ENCODE measurements at places on chromosomes 1 and 21. TPM values are rescaled to one million over a fixed set of nuclear protein-coding genes. Genes with fewer than 3 reads are reported as not detected.
A peak's percentile ranks its signal among the peaks of the same experiment; 100 is the strongest.

OR6K3 gene
- not detected for total RNA-seq

CHI3L1 gene
- not detected for total RNA-seq

DNA sequence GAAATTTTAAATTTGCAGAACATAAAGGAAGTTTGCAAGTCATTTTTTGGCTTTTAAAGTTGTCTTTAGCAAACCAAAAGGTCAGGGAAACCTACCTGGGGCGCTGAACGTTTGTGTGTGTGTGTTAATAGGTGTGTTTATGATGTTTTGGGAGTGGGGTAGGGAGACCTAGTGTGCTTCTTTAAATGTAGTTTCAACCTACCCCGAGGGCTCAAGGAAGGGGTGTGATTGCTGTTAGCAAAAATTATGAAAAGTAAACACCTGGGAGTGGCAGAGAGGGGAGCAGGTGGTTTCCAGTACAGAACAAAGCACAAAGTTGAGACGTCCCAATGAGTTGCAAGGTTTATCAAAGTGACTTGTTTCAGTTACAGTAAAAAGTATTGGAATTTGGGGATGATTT lies 58.7 kb upstream of the WDR26 start:
- no peaks in the 10 kb centered on the region for H3K27me3 ChIP-seq
- peaks cover 6% of the 10 kb centered on the region for H3K36me3 ChIP-seq
- H3K4me3 ChIP-seq: no peak overlapping the region
- DNase-seq: no peak

GRCh38 chr21:38467374-38467773 lies 30.9 kb downstream of the ERG start:
- no peak for DNase-seq
- H3K27me3 ChIP-seq: no peaks in the 10 kb centered on the region
- no peak overlapping the region for H3K27ac ChIP-seq
- H3K4me3 ChIP-seq: no peak overlapping the region
- H3K36me3 ChIP-seq: peaks cover 3% of the 10 kb centered on the region
- peaks cover 24% of the 10 kb centered on the region for H3K4me1 ChIP-seq

GRCh38 chr1:182602935-182603645 lies 1.1 kb downstream of the RGS16 start:
- H3K4me3 ChIP-seq: peak overlapping the region; percentile 62
- H3K4me1 ChIP-seq: peaks cover 15% of the 10 kb centered on the region
- peaks cover 7% of the 10 kb centered on the region for H3K27me3 ChIP-seq
- no peak overlapping the region for H3K27ac ChIP-seq
- no peak for DNase-seq

DNA sequence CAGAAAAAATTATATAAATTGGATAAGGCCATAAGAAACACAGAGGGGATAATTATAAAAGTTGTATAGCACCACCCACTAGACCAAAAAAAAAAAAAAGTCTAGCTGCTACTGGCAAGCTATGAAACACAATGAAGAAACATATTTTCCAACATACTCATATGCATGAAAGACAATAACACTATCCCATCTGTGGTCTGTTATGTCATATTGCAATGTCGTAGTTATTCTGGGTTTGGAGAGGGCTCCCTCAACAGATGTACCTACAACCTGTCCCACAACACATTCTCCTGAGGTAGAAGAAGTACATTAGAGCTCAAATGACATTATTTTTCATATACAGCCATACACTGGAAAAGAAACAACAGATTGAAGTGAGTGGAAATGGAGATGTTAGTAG lies 517.6 kb upstream of the ADGRL4 start:
- no peak overlapping the region for H3K4me3 ChIP-seq
- H3K27me3 ChIP-seq: no peaks in the 10 kb centered on the region
- no peaks in the 10 kb centered on the region for H3K4me1 ChIP-seq

GRCh38 chr1:186798960-186799688 lies 29.6 kb upstream of the PLA2G4A start:
- no peak overlapping the region for H3K4me3 ChIP-seq
- DNase-seq: no peak
- H3K36me3 ChIP-seq: no peaks in the 10 kb centered on the region
- peaks cover 3% of the 10 kb centered on the region for H3K27me3 ChIP-seq
- H3K27ac ChIP-seq: no peak overlapping the region

DNA sequence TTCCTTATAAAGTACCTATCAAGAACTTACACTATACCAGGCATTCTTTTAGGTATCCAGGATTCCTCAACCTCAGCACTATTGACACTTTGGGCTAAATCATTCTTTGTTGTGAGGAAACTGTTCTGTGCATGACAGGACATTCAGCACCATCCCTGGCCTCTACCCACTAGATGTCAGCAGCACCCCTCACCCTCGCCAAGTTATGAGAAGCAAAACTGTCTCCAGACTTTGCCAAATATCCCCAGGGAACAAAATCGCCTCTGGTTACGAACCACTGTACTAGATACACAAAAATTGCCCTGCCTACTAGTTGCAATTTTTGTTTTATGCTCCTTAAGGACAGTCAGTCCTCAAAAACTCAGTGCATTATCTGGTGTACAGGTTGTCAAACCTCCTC lies 35.7 kb downstream of the PALMD start:
- H3K36me3 ChIP-seq: peaks cover 8% of the 10 kb centered on the region
- DNase-seq: no peak
- H3K4me1 ChIP-seq: peaks cover 58% of the 10 kb centered on the region
- no peaks in the 10 kb centered on the region for H3K27me3 ChIP-seq
- peak overlapping the region; percentile 80 for H3K27ac ChIP-seq

GRCh38 chr1:180312926-180313325 lies 82.9 kb downstream of the LHX4 start:
- no peak overlapping the region for H3K27ac ChIP-seq
- H3K27me3 ChIP-seq: no peaks in the 10 kb centered on the region

DNA sequence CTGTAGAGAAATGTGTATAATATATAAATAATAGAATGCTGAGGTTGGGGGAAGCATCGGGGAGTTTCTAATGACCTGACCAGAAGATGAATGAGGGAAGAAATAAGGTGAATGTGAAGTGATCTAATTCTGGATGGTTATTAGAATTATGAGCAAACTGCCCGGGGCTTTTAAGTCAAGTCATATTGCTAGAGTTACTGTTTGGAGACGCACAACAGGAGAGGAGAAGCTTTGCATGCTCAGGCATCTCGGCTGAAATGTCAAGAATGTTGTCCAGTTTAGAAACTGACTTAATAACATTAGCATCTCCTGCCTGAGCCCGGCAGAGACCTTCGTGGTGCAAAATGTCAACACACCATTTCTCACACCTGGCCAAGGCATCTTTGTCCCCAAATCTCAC lies 119.1 kb downstream of the RRAGC start:
- H3K36me3 ChIP-seq: no peaks in the 10 kb centered on the region
- H3K4me1 ChIP-seq: peaks cover 22% of the 10 kb centered on the region
- no peak for DNase-seq
- no peaks in the 10 kb centered on the region for H3K27me3 ChIP-seq

DNA sequence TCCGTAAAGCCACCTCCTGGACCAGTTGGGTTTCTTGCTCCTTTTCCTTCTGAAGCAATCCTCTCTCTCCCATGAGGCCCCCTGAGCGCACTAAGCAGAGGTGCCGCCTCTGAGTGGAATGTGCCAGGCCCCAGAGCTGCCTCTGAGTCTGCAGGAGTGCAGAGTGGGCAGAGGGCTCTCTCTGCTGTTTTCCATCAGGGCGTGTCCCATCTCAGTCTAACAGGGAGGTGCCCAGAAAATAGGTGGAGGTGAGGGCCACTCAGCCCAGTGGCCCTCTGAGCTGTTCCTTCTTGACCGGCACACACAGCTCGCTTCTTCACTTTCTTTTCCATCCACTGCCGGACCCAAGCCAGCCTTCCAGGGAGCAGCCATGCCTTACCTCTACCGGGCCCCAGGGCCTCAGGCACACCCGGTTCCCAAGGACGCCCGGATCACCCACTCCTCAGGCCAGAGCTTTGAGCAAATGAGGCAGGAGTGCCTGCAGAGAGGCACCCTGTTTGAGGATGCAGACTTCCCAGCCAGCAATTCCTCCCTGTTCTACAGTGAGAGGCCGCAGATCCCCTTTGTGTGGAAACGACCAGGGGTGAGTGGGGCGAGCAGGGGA lies at the start of gene CAPN9:
TSS of gene CAPN9 (plus strand) at position 262 of the 604 bp plus-strand sequence. CDS start at position 371, 109 bp downstream.
- no peaks in the 10 kb centered on the region for H3K27me3 ChIP-seq
- no peaks in the 10 kb centered on the region for H3K36me3 ChIP-seq
- peaks cover 21% of the 10 kb centered on the region for H3K4me1 ChIP-seq
- no peak within 1 kb of the TSS for H3K27ac ChIP-seq
- no peak for DNase-seq
- no peak within 1 kb of the TSS for H3K4me3 ChIP-seq

GRCh38 chr1:219432191-219432606 lies 180.7 kb downstream of the ZC3H11B start:
- no peaks in the 10 kb centered on the region for H3K27me3 ChIP-seq
- no peak overlapping the region for H3K4me3 ChIP-seq
- no peak overlapping the region for H3K27ac ChIP-seq
- no peaks in the 10 kb centered on the region for H3K36me3 ChIP-seq
- DNase-seq: no peak

- no peak overlapping the region for H3K4me3 ChIP-seq
- no peaks in the 10 kb centered on the region for H3K4me1 ChIP-seq
- no peak for DNase-seq
- peaks cover 36% of the 10 kb centered on the region for H3K27me3 ChIP-seq
These were observed 3.2 kb downstream of the IL23R start for GRCh38 chr1:67169496-67169895.

DNA sequence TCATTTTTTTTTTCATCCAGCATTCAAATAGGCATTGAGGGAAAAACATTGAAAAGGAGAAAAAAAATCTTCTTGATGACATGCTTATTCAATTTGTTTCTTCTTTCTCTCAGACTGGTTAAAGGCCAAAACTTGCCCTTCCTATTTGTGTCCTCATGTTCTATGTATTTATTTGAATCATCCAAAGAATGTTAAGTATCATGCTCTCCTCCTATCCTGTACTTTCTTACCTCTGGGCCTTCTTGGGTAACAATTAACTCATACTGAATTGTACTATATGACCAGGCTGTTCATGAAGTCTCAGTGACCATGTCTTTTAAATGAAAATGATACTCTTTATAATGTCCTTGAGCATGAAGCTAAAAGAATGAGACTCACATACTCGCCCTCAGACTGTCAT lies 36.5 kb upstream of the DENND1B start:
- no peak overlapping the region for H3K27ac ChIP-seq
- H3K4me3 ChIP-seq: no peak overlapping the region
- H3K27me3 ChIP-seq: no peaks in the 10 kb centered on the region
- no peak for DNase-seq
- H3K4me1 ChIP-seq: peaks cover 3% of the 10 kb centered on the region
- no peaks in the 10 kb centered on the region for H3K36me3 ChIP-seq

GRCh38 chr1:99992760-99993467 lies 23.1 kb downstream of the SLC35A3 start:
- no peaks in the 10 kb centered on the region for H3K27me3 ChIP-seq
- no peak overlapping the region for H3K4me3 ChIP-seq
- no peak overlapping the region for H3K27ac ChIP-seq
- H3K4me1 ChIP-seq: peaks cover 2% of the 10 kb centered on the region
- H3K36me3 ChIP-seq: peaks cover 39% of the 10 kb centered on the region

DNA sequence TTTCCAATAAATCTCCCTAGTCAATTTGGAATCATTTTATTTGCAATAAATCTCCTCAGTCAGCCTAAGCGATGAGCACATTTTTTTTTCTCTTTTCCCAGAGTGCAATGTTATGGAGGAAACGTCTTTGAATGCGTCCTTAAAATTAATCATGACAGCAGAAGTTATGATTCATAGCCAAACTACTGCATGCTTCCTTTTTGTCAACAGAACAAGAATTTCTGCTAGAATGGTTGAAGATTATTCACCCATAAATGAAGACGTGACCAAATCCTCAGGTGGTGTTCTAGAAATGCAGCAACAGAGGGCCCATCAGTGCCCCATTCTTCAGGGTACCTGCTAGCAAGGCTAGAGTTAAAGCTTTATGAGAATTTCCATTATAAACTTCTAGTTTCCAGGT lies 407.9 kb upstream of the PKN2 start:
- H3K27ac ChIP-seq: peak overlapping the region; percentile 8
- peak overlapping the region; percentile 0 for H3K4me3 ChIP-seq
- H3K4me1 ChIP-seq: peaks cover 22% of the 10 kb centered on the region
- H3K36me3 ChIP-seq: no peaks in the 10 kb centered on the region
- no peak for DNase-seq
- no peaks in the 10 kb centered on the region for H3K27me3 ChIP-seq

- DNase-seq: peak; percentile 87
- peaks cover 45% of the 10 kb centered on the region for H3K4me1 ChIP-seq
- no peak overlapping the region for H3K4me3 ChIP-seq
- H3K27me3 ChIP-seq: no peaks in the 10 kb centered on the region
These were observed 55.5 kb upstream of the PSEN2 start for GRCh38 chr1:226814751-226815537.

DNA sequence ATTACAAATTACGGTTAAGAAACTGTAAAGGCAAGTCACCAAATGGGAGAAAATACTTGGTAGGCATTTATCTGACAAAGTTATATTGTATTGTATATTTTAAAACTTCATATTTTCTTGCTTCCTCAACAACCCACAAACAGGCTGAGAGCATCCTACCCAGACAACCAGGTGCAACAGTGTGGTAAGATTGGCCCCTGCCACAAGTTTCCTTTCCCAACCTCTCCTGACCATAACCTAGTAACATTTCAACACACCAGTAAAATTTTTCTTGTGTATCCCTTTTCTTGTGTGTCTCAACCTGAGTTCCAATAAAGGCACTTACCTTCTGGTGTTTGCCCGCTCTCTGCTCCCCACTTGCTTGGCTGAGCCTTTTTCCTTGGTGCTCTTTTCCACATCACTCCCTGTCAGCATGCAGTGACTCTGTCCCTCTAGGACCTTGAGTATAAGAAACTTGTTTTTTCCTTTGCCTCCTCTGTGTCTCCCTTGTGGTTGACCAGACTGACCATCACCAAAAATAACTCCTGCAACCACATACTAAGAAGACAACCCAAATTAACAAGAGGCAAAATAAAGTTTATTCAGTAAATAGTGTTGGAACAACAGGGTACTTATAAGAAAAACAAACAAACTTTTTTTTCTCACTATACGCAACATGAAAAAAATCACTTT lies 40.9 kb downstream of the FCRL3 start:
- DNase-seq: no peak
- H3K27ac ChIP-seq: no peak overlapping the region
- no peaks in the 10 kb centered on the region for H3K36me3 ChIP-seq
- no peak overlapping the region for H3K4me3 ChIP-seq
- peaks cover 2% of the 10 kb centered on the region for H3K27me3 ChIP-seq

- H3K36me3 ChIP-seq: peaks cover 32% of the 10 kb centered on the region
- H3K27me3 ChIP-seq: no peaks in the 10 kb centered on the region
- no peak overlapping the region for H3K27ac ChIP-seq
These were observed 8.3 kb downstream of the HMGCL start for GRCh38 chr1:23816906-23817305.

DNA sequence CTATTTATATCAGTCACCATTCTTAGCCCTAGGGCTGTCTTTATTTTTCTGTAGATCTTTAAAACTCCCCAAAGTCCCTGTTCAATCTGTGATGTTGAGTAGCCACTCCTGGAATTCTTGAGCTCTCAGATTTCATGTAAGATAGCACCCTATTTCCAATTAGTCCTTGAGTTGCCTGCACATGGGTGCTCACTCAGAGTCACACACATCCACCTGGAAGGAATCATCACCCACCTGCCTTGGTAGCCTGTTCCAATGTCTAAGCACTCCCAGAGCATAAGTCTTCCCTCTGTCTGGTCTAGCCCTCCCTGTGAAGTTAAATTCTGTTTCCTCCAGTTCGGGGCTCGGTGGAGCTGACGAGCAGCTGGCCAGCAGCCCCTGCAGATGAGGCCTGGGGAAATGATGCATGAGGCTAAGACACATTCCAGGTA lies 14.7 kb upstream of the ATF3 start:
- no peaks in the 10 kb centered on the region for H3K36me3 ChIP-seq
- DNase-seq: no peak
- H3K4me3 ChIP-seq: no peak overlapping the region
- H3K27ac ChIP-seq: no peak overlapping the region
- H3K4me1 ChIP-seq: peaks cover 14% of the 10 kb centered on the region
